ENCODE measurements at places on chromosomes 5 and 9.
A peak's percentile ranks its signal among the peaks of the same experiment; 100 is the strongest.

GRCh38 chr5:176779537-176779936 is 30.8 kb upstream of the UNC5A start:
- no peak for DNase-seq

DNA sequence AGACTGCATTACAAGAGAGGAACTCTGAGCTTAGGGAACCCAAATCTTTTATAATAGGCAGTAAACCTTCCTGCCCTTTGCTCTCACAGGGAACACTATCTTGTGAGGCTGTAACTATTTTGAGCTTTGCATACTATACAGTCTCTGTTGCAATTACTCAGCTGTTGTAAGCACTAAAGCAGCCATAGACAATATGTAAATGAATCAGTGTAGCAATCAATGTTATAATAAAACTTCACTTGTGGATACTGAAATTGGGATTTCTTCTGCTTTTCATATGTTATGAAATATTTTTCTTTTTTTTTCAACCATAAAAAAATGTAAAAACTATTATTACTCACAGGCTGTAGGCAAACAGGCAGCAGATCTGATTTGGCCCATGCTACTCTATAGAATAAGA is 16.7 kb upstream of the UBQLN1 start:
- no peak for DNase-seq

DNA sequence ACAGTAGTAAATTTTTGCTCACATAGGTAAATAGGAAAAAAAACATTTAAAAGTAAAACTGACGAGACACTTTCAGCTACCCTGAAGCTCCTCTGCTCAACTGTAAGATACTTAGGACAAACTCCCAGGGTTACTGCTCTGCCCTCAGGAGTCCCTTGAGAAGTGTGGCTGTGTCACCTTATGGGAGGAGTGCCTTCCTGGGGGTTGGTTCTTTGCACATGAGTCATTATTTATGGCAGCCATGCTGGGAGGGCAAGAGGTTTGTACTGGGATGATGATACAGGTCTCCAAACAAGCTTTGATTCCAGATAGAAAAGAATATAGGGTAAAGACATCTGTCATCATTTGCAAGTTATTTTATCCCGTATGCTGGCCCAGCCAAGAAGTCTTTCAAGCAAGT is 45.9 kb downstream of the TTC1 start:
- DNase-seq = no peak

- DNase-seq = no peak
Observed at GRCh38 chr5:5716665-5717064, 294.2 kb downstream of the ICE1 start.

DNA sequence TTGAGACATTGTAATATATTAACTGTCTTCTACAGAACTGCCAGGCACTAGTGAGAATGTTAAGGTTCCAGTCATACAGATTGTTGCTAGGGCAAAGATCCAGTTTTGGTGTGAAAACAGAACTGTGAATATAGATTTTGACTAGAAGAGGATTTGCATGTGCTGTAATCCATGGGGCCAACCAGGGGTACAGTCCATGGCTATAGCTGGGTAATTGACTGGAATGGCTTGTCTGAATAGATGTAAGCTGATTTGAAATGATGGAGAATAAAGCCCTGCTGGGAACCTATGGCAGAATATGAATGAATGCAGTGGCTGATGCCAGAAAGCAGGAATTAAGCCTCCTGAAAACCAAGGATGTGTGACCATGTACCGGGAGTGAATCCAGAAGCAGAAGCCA is 748.5 kb upstream of the CDH10 start:
- DNase-seq = no peak

DNA sequence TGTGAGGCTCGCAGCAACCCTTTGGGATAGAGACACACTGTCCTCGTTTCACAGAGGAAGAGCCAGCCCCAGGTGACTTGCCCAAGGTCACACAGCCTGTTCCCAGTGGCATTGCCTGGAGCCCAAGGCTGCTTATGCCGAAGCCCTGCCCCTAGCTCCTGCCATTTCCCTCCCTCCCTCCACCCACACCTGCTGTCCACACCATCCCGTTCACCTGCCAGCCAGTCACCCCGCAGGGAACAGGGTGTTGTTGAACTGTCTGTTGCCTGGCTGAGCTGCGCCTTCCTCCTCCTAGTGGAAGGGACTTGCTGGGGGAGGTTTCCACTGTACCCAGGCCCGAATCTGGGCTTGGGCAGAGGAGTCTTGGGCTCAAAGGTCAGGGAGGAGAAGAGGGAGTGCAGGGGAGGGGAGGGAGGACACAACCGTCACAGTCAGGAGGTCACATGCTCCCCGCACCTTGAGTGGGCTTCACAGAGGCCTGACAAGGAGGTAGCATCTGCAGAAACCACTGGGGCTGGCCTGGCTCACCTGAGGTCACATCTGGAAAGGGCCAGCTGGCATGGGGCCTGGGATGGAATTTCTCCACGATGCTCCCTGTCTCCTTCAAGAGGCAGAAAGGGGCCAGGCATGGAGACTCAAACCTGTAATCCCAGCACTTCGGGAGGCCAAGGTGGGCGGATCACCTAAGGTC is 6.3 kb downstream of the TTC16 start:
- DNase-seq = no peak

DNA sequence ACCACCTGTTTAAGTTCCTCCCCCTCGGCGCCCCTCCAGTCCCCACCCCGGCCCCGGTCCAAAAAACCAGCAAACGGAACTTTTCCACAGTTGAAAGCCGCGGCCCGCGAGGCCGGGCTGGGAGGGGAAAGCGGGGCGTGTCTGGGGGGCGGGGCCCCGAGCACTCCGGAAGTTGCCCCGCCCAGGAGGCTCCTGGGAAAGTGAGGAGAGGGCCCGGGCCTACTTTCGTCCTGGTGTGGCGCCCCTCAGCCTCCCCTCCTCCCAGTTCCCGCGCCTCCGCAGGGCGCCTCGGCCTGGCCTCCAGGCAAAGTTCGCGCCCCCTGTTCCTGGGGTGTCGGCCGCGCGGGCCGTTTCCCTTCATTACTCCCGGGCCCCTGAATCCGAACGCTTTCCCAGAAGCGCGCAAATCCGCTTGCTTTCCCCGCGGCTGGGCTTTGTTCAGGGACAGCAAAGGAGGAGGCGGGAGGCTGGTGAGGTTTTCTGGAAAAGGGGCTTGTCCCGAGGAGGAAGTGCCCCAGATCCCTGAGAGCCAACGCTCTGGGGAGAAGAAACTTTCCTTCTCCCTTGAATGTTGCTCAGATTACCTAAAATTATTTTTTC is 4.5 kb upstream of the DMRT3 start:
- DNase-seq = no peak

GRCh38 chr9:110283751-110284150 is 27.4 kb upstream of the TXN start:
- no peak for DNase-seq

- no peak for DNase-seq
Observed at GRCh38 chr5:72815580-72816283, 729 bp upstream of the TNPO1 start.

DNA sequence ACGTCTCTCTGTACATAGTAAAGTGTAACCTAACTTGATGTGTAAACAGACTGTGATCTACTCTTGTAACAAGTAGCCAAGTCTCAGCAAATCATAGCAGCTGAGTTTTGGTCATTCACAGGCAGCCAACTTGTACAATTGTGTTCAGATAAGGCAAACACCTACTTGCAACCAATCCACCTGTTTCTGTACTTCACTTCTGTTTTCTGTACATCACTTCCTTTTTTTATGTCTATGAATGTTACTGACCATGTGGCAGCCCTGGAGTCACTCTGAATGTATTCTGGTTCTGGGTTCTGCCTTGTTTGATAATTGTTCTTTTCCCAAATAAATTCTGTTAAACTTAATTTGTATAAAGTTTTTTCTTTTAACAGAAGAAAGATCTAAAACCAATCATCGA is 26.0 kb downstream of the RLN2 start:
- no peak for DNase-seq

DNA sequence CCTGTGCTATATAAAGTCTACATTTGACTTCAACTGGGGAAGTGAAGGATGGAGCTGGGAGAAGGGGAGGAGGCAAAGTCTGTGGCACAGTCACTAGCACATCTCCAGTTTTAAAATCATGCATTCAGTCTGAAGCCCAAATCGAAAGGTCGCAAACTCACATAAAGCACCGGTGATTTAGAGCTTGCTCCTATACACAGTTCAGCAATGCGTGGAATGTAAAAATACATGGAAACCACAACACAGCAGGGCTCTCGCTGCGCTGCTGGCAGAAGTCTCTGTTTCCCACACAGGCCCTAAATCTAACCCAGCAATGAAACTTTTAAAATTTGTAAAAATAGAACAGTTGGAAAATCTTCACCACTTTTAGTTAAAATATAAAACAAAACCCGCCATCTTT is 68.2 kb downstream of the EBF1 start:
- DNase-seq = no peak

DNA sequence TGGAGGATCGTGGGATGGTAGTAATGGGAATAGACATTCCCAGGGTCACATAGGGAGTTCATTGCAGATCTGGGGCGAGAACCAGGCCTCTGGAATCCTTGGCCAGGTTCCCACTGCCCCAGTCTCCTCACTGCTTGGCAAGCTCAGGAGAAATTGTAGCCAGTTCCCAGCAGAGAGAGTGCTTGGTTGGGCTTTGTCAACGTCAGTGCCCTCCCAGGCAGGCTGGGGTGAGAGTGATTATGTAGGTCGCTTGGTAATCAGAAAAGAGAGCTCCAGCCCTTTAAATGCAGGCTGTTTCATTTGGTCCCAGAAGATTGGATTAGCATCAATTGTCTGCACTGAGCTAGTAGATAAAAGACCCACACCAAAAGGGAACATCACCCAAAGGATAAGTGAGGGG is 51.8 kb upstream of the GALNT10 start:
- no peak for DNase-seq

GRCh38 chr5:143472576-143472975 is 69.1 kb upstream of the NR3C1 start:
- no peak for DNase-seq

GRCh38 chr9:137552022-137552768 is 516 bp downstream of the MRPL41 start:
- no peak for DNase-seq

DNA sequence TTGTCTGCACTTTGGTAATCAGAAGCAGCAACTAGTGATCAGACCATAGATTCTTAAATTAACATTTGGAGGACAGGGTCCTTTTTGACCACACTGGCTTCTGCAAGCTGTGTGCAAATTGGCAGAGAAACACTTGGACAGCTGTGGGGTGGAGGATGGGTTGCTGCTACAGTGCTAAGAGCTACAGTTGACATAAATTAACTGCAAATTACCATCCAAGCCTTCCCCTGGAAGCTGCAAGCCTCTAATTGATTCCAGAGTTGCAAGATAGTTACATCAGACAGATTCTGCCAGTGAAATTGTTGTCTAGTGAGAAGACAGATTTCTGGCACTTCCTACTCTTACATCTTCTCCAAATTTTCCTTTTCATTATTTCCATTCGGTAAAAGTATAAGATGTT is 517.7 kb downstream of the DIRAS2 start:
- DNase-seq = no peak

GRCh38 chr5:149886692-149887470 is 57.7 kb downstream of the PDE6A start:
- no peak for DNase-seq

- no peak for DNase-seq
Observed at GRCh38 chr5:14400085-14400484, 181.5 kb upstream of the OTULINL start.

DNA sequence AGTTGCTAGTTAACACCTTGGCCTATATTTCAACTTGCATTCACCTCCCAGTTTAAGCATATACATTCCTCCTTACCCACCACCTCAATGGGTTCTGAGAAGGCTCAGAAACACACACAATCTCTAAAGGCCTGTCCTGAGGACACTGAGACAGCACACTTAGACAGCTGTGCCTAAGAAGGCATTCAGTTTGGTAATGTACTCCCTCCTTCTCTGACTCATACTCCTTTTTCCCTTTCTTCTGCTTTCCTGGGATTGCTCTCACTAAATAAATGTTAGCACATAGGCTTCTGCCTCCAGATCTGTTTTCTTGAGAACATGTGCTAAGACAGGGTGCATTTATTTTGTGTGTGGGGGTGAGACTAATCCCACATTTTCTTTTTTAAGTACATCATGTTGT is 456.8 kb upstream of the CDH6 start:
- DNase-seq = no peak

DNA sequence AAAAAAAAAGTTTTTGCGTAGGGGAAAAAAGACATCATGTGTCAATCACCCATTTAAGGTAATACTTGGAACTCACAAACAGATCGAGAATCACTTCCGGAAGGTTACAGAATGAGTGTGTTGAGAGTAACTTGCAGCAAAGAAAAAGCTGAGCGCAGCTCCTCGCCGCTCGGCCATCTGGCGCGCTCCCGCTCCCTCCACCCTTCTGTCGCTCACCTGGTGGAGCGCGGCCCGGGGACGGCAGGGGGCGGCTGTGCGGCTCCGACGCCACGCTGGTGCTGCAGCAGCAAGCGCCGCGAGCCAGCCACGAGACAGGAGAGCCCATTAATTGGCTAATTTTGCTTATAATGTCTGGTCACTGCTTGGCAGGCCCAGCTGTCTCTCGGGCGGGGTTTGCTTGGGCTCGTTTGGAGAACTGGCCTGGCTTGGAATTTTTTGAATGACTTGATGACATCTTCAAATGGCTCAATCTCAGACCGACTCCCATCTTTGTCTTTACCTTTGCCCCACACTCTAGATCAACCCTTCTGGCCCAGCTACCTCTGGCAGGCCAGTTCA is 601.8 kb downstream of the CCDC171 start:
- peak; percentile 10 for DNase-seq

DNA sequence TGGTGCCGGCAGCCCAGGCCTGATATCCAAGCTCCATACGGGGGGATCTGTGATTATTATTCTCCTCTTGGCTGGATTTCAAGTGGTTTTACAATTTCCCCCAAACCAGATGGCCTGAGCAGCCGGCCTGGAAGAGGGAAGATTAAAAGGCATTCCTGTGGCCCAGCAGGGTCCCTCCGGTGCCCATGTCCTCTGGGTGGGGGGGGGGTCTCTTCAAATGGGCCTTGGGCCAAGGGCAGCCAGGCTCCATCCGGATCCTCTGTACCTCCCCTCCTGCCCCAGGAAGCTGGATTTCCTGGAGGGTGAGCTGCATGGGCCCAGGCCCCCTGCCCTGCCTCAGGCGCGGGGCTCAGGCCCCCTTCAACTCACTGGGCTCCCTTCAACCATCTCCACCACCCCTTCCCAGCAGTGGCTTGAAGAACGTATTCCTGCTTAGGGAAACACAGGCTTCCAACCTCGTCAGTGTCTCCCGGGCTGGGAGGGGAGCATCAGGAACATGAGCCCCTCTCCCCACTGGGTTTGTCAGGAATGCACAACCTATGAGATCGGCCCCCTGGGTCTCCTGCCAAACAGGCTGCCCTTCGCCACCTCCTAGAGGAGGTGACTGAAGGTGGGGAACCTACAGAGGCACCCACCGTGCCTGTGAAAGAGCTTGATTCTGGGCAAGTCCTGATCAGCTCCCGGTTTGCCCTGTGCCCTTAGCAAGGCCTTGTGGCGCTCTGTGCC is 62.9 kb upstream of the ORM1 start:
- DNase-seq = no peak

DNA sequence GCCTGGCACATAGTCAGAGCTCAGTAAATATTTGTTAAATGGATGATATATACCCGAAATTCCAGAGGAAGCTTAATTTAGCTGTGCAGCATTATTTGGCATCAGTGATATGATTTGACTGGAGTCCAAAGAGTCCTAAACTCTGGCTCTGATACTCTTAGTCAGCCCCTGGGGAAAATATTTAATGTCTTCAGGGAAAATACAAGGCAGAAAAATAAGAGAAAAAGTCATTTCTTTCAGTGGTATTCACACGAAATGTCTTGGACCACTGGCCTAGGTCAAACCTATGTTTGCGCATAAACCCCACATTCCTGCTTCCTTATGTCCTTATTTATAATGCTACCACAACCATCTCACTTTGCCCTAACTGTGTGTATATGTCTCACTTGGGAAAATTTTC is 23.8 kb downstream of the GLRA1 start:
- no peak for DNase-seq
